ENCODE measurements at places on chromosomes 3 and 15. TPM values are rescaled to one million over a fixed set of nuclear protein-coding genes. Genes with fewer than 3 reads are reported as not detected.
A peak's percentile ranks its signal among the peaks of the same experiment; 100 is the strongest.

DNA sequence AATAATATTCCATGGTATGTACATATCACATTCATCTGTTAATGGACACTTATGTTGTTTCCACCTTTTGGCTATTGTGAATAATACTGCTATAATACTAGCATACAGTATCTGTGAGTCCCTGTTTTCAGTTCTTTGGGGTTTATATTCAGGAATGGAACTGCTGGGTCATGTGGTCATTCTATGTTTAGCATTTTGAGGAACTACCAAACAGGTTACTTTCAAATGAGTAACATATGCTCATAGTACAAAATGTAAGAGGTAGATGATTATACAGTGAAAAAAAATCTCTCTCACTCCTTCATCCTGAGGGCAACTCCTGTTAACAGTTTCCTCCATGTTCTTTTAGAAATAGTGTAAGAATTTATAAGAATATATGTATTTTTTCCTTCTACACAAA lies 162.2 kb downstream of the PLD1 start:
- DNase-seq: no peak

Gene GUCA1C
- 0.99 TPM for total RNA-seq

Gene SEMA5B
- total RNA-seq: 15.2 TPM

DNA sequence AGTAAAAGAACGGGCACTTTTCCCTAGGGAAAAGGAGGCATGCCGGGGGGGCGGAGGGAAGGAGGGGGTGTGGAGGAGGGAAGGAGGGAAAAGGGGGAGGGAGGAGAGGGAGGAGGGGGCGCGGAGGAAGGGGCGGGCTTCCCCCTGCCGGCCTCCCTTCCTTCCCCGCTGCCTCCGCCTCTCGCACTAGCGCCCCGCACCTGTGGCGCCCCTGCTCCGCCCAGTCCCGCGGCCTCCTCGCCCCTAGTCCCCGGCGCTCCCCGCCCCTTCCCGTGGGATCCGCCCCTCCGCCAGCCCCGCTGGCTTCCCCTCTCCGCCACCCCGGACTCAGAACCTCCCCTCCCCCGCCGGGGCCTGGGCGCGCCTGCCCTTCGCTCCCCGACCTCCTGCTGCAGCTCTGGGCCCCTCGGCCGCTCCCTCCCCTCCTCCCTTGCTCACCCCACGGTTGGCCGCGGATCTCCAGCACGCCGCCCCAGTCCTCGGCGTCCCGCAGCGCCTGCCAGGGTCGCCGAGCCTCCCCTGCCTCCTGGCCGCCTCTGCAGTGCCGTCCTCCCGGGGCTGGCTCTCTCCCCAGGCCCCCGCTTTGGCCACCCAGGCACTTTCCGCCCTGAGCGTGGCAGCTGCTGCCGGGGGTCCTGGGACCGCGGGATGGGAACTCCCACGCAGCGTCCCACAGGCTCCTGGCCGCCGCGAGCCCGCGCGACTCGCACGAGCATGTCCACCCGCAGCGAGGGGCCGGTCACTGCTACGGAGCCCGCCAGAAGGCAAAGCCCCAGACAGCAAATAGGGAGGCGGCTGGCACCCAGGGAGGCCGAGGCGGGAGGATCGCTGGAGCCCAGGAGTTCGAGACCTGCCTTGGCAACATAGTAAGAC lies 147.4 kb downstream of the TJP1 start:
- peak; percentile 77 for DNase-seq

DNA sequence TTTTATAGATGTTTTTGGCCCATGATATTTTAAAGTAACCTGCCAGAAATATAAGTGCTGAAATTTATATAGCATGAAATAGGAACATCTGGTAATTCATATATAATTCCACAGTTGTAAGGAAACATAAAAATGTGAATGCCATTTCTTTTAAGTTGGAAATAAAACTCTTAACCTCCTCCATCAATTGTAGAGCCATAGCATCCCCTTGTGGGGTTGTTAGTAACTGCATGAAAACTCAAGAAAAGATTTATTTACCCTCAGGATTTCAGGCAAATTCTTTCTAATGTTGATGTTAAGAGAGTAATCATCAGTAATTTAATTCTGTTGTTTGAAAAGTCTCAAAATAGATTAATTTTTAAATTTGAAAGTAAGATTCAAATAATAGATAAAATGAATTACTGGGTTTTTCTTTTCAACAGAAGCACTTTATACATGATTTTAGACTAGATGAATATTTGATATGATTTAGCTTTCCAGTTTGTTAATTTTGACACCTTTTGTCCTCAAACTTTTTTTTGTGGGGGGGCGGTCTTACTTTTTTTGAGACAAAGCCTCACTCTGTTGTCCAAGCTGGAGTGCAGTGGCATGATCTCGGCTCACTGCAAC lies 74.7 kb downstream of the RASA2 start:
- DNase-seq: no peak

Gene OXTR
- 0.33 TPM for total RNA-seq

- DNase-seq: no peak
Measured at GRCh38 chr15:91146728-91147127, 46.7 kb downstream of the SV2B start.

DNA sequence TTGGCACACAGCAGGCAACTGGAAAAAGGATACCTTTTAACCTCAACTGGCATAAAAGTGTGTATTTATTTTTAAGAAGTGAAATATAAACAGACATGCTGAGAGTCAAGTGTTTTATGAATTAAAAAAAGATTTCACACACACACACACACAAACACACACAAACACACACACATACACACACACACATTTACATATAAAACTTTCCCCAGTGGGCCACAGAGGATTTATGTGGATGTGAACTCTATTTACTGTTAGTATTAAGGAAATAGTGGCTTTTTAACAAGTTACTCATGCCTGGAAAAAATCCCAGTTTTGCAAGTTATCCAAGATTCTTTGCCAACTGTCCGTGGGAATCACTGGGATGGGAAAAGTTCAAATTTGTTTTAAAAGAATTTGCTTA lies 725.9 kb upstream of the NR2F2 start:
- DNase-seq: no peak

GRCh38 chr15:50182219-50183013 lies 420 bp downstream of the SLC27A2 start:
- DNase-seq: peak; percentile 25

DNA sequence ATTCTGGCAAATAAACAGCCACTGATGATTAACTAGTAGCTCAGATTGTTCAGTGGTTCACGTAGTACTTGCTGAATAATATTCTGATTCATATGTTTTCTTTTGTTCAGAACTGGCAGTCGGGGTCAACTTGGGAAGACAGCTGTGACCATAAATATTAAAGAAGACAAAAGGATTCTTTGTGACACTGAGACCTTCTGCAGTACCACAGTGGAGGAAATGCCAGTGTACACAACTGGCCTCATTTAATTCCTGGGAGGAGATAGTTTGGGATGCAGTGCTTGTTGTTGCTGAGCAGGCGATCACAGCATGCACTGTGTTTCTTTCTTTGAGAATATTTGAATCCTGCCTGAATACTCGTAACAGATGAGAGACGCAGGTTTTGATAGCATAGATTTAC lies 26.7 kb upstream of the MCF2L2 start:
- DNase-seq: no peak

DNA sequence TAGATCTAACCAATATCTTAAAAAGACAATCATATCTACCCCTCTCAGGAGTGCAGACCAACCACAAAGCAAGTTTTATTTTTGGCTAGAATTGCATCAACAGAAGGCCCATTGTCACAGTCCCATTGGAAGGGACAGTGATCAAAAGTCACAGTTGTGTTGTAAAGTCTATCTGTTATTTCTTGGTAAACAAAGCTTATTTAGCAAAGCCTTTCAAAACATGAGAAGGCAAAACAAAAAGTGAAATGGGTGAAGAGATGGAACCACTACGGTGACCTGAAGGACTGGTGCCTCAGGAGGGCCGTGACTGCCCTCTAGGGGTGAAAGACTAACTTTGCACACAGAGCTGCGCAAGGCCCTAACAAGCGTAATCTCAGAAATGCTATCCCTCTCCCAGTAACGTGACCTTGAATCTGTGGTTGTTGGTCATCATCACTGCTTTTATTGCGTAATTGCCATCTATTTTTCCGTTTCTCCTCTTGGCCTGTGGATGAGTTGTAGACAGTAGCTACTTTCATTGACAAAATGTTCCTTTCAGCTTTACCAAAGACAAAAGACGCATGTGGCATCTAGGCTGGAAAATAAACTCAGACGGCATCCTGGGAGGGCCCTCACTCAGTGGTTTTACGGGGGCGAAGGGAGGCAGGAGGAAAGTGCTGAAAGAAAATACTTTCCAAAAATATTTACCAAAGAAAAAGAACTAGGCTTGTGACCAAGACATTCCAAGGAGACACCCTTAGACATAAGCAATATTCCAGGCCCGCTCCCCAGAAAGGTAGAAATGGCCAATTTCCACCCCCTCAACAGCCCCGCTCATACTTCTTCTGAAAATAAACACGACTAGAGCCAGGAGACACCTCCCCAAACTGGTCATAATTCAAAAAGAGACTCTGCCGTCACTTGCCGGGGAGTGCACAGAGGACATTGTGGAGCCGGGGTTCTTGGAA lies 79.4 kb downstream of the FRMD4B start:
- DNase-seq: peak; percentile 78

- DNase-seq: no peak
Measured at GRCh38 chr3:20648294-20648693, 462.3 kb upstream of the SGO1 start.

Gene MASP1
- not detected for total RNA-seq

Gene SPTBN5
- 0.52 TPM for total RNA-seq

DNA sequence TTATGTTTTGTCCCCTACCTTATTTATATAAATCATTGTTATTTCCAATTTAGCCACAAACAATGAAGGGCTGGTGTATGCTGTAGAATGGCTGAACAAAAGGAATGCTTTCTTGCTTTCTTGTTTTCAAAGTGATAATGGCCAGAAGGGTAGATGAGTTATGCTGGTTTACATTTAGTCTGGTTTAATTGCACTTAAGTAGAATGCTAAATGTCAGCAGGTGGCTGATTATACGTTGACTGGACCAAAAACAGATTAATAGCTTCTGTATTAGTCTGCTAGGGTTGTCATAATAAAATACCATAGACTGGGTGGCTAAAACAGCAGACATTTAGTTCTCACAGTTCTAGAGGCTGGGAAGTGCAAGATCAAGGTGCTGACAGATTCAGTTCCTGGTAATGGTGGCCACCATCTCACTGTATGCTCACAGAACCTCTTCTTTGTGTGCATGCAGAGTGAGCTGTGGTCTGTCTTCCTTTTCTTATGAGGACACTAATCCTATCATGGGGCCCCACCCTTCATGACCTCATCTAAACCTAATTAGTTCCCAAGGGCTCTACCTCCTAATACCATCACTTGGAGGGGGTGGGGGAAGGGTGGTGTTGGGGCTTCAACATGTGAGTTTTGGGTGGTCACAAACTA lies 17.1 kb upstream of the XIRP1 start:
- no peak for DNase-seq

DNA sequence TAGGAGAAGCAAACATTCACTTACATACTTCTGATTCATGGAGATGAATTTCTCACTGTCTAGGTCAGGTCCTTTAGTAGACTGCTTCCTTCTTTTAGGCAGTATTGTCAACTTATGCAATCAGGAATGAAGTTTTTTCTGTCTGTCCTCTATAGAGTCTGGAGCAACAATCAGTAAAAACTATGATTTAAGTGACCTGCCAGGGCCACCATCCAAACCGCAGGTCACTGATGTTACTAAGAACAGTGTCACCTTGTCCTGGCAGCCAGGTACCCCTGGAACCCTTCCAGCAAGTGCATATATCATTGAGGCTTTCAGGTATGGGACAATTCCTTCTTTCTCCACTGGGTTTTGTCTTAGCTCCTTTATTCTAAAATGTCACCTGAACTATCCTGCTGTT lies 523.1 kb downstream of the ROBO2 start:
- no peak for DNase-seq

- no peak for DNase-seq
Measured at GRCh38 chr15:89802231-89802928, 12.3 kb downstream of the ANPEP start.

- DNase-seq: peak; percentile 27
Measured at GRCh38 chr15:58551764-58552504, 120.1 kb downstream of the LIPC start.

GRCh38 chr3:106913111-106913698 lies 464.0 kb upstream of the CCDC54 start:
- DNase-seq: no peak

DNA sequence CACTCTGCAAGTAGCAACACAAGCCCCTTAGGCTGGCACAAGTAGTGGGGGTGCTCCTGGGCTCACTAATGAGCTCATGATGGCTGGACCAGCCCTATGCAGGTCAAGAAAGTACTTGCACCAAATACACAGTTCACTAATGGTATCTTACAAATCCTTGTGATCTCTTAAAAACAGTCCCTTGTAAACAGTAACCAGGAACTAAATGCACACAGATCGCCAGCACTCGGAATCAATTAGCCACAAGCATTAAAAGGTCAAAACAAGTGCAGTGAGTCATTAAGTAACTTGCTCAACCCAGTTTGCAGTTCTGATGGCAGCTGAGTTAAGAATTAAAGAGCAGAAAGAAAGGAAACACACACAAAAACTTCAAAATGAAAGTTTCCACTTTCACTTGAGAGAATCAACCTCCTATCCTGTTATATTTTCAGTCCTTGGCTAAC lies 43.2 kb downstream of the ARHGEF3 start:
- DNase-seq: peak; percentile 64

DNA sequence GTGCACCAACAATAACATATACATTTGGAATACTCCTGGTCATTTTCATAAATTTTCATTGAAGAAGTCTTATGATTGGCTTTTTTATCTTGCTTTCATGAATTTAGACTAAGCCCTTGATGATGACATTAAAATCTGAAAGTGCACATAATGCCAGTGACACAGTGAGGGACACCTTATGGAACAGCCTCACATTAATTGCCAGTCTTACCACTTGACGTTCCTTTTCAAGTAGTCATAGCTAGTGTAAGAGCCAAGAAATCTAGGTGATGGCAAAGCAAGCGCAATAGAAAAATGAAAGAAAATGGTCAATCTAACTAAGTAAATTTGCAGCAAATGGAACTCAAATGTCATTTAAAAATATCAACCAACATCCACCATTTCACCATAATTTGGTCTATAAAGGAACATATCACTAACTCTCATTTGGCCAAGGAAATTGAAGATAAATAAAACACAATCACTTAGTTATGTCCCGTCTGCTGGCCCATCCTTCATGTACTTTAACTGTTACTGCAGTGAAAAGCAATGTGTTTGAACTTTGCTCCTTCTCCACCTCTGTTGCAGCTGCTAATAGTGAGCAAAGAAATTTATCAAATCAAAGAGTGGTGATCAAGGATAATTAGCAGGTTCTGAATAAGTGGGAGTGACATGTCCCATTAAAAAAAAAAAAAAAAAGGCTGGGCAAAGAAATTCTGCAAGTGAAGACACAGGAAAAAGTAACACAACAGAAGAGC lies 110.0 kb downstream of the TJP1 start:
- DNase-seq: no peak

DNA sequence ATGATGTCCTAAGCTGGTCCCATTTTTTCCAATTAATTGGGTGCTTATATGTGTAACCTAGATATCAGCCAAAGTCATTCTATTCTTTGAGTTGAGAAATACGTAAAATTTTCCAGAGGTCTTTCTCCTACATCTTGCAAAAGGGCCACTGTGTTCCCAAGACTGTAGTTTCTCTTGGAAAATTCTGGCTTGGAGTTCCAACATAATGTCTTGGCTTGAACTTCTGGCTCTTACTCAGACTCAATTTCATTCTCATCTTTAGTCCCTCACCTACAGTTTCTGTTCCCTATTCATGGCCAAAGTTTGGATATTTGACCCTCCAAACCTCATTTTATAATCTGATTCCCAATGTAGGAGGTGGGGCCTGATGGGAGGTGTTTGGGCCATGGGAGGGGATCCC lies 201.4 kb upstream of the ARHGEF26 start:
- DNase-seq: no peak

- DNase-seq: no peak
Measured at GRCh38 chr15:66939451-66940023, 125.9 kb upstream of the SMAD3 start.

Gene RARB
- 3.0 TPM for total RNA-seq

Data from body of pancreas (tissue), 4 donors.